Muscle of leg (tissue), 16 donors: ENCODE measurements at places on chromosomes 7 and 10. TPM values are rescaled to one million over a fixed set of nuclear protein-coding genes. Genes with fewer than 3 reads are reported as not detected.

MAT1A gene
- total RNA-seq = 0.04 TPM

NEBL gene
- total RNA-seq = 3.2 TPM

SHTN1 gene
- total RNA-seq = 3.3 TPM

TMEM209 gene
- 8.7 TPM for total RNA-seq

ZDHHC6 gene
- total RNA-seq = 23.4 TPM

PILRA gene
- 1.3 TPM for total RNA-seq

WNT8B gene
- not detected for total RNA-seq

RPA3 gene
- total RNA-seq = 28.1 TPM

DNAH11 gene
- total RNA-seq = 0.13 TPM

LBX1 gene
- 3.3 TPM for total RNA-seq

SPDYE1 gene
- not detected for total RNA-seq

ADRA2A gene
- total RNA-seq = 2.3 TPM

GBX1 gene
- 0.44 TPM for total RNA-seq

LRRN3 gene
- total RNA-seq = 10.1 TPM

RAB19 gene
- not detected for total RNA-seq

VAX1 gene
- not detected for total RNA-seq

NPC1L1 gene
- not detected for total RNA-seq

GNG11 gene
- total RNA-seq = 34.5 TPM

AKR1B15 gene
- 0.31 TPM for total RNA-seq

TFPI2 gene
- 3.9 TPM for total RNA-seq

SDK1 gene
- total RNA-seq = 3.1 TPM

ABCB4 gene
- 0.49 TPM for total RNA-seq

VPS37D gene
- 4.5 TPM for total RNA-seq

NME8 gene
- 0.22 TPM for total RNA-seq

PRPS1L1 gene
- total RNA-seq = not detected

LOXL4 gene
- total RNA-seq = 9.7 TPM

HOXA7 gene
- total RNA-seq = 3.9 TPM

AGR3 gene
- not detected for total RNA-seq

OR6B1 gene
- not detected for total RNA-seq

ADRB1 gene
- total RNA-seq = 0.09 TPM

COBL gene
- 60.6 TPM for total RNA-seq

RNF148 gene
- 0.44 TPM for total RNA-seq

ATG9B gene
- 0.22 TPM for total RNA-seq

C10orf67 gene
- total RNA-seq = 0.04 TPM

PRR15 gene
- 0.04 TPM for total RNA-seq

HOXA11 gene
- 4.7 TPM for total RNA-seq

SSBP1 gene
- total RNA-seq = 134 TPM

PTPN20 gene
- total RNA-seq = 0.53 TPM

MUC3A gene
- total RNA-seq = 0.04 TPM

RAPGEF5 gene
- 21.8 TPM for total RNA-seq

TLX1 gene
- total RNA-seq = not detected

PPP1R3C gene
- 166 TPM for total RNA-seq

RSU1 gene
- 73.8 TPM for total RNA-seq

INTS15 gene
- total RNA-seq = 11.6 TPM
